ENCODE measurements at places on chromosomes 12 and 14.

- DNase-seq = no peak
Measured at GRCh38 chr12:2345902-2346301, 293.1 kb downstream of the CACNA1C start.

- DNase-seq = no peak
Measured at GRCh38 chr12:104234926-104235499, 19.4 kb downstream of the TXNRD1 start.

GRCh38 chr12:53287741-53288216 lies 7.6 kb upstream of the PFDN5 start:
- DNase-seq = peak; percentile 35

GRCh38 chr12:41459111-41459905 lies 271.2 kb downstream of the PDZRN4 start:
- DNase-seq = no peak

DNA sequence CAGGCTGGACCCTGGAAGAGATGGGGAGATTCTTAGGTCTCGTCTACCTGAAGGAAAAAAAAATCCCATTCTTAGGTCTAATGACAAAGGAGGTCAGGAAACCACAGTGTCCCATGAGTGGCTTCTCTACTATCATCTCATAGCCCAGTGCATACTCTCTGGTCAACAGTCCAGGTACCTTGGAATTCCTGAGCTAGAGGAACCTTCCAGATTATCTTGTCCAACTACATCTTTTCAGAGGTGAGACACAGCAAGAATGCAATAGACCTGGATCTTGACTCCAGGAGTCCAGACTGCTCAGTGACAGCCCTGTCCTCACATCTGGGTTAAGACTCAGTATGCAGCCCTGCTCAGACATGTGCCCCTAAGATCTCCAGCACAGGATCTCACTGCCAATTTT lies 177.5 kb upstream of the NOS1 start:
- no peak for DNase-seq

DNA sequence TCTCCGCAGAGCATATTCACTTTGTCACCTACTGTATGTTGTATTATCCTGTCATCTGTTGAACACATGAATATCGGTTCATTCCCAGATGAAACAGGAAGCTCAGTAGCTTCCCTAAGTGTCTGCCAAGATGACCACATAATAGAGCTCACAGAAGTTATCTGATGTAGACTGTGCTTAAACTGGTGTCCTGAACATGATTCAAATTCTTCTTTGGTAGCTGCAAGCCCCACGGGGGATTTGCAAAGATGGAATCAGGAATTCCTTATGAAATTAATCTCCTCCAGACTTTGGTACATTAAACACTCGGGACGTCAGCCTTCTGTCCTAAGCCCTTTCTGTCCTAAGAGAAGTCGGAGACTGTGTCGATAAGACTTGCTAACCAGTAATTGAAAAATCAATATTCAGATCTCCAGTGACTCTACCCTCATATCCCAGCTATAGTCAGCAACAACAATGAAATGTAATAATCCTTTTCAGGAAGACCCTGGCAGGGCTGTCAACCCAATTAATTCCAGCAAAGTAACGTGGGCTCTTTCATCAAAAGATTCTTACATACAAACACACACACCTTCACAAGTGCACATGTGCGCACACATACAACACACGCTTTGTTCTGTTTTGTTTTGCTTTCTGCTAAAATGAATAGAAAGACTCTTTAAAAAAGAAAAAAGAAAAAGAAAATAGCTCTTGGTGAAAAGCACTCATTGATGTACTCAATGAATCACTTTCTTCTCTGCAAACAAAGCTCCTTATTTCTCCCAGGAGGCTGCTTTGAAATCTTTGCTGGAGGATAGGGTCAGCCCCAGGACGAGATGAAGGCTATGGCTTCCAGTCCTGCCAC lies 127.2 kb downstream of the RIMBP2 start:
- DNase-seq = no peak

DNA sequence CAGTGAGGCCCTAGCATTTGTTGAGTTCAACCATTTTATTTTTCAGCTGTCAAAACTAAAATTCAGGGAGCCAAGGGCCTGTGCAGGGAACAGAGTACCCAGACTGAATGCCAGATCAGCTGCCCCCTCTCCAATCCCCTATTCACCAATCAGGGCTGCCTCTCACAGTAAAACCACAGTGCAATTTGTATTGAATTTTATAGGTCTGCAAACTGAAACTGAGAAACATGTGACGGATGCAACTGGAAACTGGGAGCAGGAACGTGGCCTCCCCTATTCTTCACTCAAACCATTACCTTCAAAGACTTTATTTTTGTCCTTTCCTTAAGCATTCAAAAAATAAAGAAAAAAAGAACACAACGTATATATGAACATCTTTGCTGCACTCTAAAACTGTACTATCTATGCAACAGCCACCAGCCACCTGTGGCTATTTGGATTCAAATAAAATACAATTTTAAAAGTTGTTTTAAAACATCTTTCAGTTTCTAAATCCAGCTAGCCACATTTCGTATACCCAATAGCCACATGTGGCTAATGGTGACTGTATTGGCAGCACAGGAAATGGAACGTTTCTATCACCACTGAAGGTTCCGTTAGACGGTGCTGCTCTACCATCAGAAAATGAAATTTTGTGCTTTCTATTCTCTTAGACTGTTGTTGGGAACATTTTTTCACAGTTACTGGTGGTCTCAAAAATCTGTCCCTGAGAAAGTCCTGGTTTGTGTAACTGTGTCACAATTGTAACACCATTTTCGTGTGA lies 371.3 kb upstream of the FAR2 start:
- DNase-seq = no peak

DNA sequence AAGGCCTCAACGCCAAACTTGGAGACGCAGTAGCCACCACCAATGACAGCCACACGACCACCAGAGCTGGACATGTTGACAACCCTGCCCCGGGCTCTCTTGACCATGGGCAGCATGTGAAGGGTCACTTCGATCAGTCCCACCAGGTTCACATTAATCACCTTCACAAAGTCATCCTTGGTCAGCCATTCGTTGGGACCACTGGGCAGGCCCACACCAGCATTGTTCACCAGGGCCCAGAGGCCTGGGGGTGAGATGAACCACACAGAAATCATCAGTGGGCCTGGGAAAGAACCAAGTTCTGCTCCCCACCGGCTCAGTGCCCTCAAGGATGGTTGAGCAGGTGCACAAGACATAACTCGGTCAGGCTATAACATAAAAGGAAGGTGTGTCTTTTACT lies 4.0 kb downstream of the SDR9C7 start:
- no peak for DNase-seq

- no peak for DNase-seq
Measured at GRCh38 chr12:32120419-32120818, 13.8 kb downstream of the BICD1 start.

- DNase-seq = no peak
Measured at GRCh38 chr12:118220702-118221101, 84.8 kb downstream of the PEBP1 start.

DNA sequence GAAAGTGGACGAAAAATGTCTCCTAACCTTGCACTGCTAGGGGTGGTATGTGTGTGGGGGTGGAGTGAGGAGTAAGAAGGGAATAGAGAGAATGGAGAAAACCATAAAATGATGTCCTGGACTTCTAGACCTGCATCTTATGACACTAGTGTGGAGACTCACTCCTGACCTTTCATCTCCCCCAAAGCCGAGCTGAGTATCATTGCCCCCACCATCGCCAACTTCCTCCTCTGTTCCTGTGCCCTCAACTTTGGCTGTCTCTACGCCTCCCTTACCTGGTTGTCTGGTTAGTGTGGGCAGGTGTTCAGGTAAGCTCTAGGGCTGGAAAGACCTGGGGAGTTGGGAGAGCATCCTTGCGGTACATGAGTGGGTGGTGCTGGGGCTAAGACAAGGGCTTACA lies 4.5 kb upstream of the KLHL33 start:
- no peak for DNase-seq

- no peak for DNase-seq
Measured at GRCh38 chr12:17342381-17342961, 736.5 kb upstream of the LMO3 start.

DNA sequence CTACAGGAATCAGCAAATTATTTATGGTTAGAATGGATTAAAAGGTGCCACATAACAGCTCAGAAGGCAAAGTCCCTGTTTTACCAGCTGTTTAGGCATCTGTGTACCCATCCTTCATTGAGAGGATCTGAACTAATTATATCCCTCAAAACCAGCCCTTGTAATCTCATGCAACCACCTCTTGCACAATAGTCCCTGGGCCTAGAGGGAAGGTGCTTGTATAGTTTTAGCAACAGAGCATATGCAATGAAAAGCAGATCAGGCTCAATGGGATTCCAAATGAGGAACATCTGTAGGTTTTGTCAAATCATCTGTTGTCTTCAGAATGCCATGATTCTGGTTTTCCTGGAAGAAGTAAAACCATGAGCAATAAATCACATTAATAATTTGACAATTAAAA lies 26.0 kb upstream of the GLIPR1L2 start:
- no peak for DNase-seq

GRCh38 chr14:64878837-64879634 lies 671 bp downstream of the SPTB start:
- DNase-seq = peak; percentile 59

DNA sequence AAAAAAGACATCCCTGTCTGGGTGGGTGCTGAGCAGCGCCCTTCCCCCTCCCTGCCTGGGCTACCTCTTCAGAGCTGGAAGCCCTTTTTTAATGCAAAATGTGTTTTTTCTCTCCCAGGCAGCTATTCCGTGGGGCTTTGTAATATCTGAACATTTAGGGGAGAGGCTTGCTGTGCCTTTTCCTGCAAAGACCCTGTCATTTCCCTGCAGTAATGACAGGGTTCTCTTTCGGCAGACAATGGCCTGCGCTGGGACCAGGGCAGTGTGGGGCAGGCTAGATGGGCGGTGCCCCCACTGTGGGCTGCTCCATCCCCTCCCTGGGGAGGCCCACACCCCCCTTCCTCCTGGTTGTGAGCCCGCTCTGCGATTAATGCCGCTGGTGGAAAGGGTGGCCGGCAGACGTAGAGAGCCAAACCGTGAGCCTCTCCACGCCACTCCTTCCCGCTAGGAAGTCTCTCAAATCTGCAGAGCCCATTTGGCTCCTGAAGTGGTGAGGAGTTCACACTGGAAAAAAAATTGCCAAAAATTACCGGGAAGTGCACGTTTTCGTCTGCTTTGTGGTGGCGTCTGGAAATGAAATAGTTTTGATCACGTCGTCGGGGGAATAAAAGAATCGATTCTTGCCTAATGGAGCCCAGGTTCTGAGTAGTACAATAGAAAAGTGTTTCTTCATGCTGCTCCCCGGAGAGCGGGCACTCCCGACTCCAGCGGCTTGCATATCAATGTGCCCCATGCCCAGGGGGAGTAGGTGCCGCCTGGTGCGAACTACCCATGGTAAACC lies 31.5 kb downstream of the KIF26A start:
- no peak for DNase-seq

- DNase-seq = no peak
Measured at GRCh38 chr14:71168564-71169427, 261.5 kb downstream of the PCNX1 start.

DNA sequence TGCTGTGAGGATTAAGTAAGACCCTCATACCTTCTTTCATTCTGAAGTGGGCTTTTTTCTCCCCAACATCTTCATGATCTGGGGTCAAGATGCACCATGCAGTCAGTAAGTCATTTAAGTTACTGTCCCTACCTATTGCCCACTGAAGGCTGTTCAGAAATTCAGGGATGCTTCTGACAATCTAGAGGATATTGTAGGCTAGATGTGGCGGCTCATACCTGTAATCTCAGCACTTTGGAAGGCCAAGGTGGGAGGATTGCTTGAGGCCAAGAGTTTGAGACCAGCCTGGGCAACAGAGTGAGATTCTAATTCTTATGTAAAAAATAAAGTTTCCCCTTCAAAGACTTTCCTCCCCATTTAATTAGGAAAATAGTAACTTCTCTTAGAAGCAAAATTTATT lies 28.7 kb downstream of the PHETA1 start:
- no peak for DNase-seq

DNA sequence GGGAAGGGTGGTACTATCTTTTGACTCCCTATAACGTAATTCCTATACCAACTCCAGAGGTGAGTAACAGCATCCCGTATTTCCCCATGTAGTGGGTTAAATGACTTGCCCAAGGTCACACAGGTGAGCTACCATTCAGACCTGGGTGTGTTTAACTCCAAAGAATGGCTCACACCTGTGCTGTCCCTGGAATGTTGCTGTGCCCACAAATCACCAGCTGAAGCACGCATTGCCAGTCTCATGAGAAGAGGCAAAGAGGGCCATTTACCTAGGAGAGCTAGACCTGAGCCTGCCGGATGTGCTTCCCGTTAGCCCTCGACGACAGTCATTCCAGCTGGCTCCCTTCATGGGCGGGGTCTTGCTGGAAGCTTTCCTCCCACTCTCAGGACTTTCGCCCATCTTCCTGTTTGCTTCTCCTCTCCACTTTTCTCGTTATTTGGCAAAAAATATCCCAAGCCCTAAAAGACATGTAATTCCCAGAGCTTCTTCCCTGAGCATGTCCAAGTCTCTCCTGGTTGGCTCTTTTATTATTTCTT lies 106.6 kb upstream of the VASH1 start:
- DNase-seq = peak; percentile 24

GRCh38 chr14:52018252-52018651 lies 28.9 kb downstream of the RTRAF start:
- DNase-seq = no peak

GRCh38 chr12:72658615-72659014 lies 386.4 kb downstream of the TRHDE start:
- DNase-seq = no peak

DNA sequence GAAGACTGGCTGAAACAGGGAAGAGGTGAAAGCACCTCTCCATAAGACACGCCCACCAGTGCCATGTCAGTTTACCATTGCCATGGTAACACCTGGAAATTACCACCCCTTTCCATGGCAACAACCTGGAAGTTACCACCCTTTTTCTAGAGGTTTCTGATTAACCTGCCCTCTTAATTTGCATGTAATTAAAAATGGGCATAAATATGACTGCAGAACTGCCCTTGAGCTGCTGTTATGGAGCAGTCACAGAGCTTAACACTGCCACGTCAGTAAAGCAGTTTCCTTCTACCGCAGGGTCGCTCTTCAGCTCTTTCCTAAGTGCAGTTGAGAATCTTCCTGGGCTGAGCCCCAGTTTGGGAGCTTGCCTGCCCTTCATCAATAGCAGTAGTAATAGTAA lies 55.2 kb downstream of the RASSF3 start:
- no peak for DNase-seq

- no peak for DNase-seq
Measured at GRCh38 chr12:131274906-131275305, 321.2 kb downstream of the ADGRD1 start.
